ENCODE measurements at places on chromosomes 4 and X. TPM values are rescaled to one million over a fixed set of nuclear protein-coding genes. Genes with fewer than 3 reads are reported as not detected.

- no peak for DNase-seq
These were observed 2375.8 kb upstream of the TENM3 start for GRCh38 chr4:179867300-179867878.

- no peak for DNase-seq
These were observed 19.7 kb downstream of the HTRA3 start for GRCh38 chr4:8289151-8289750.

TMEM128 gene
- 25.7 TPM for total RNA-seq

GRCh38 chr4:163622379-163623035 is 128.0 kb downstream of the TMA16 start:
- DNase-seq = no peak

DNA sequence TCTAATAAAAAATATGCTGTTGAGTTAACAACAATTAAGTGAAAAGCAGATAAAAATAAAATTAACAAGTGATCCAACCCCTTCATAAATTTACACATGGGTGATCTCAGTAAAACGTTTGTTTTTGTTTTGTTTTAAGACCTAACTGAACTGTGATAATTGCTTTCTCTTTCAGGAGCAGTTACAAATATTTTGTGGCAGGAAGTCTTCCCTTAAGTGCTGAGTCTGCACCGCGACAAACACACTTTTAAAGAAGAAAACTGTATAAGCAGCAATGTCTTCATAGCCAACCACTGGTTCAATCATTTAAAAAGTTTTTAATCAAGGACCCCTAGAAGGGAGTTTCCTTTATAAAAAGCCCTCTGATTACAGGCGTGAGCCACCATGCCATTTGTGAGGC is 53.7 kb upstream of the NFKB1 start:
- DNase-seq = no peak

- DNase-seq = no peak
These were observed 71.3 kb upstream of the LDB2 start for GRCh38 chr4:16969696-16970135.

GRCh38 chrX:71000139-71000538 is 68.0 kb downstream of the SNX12 start:
- DNase-seq = no peak

DNA sequence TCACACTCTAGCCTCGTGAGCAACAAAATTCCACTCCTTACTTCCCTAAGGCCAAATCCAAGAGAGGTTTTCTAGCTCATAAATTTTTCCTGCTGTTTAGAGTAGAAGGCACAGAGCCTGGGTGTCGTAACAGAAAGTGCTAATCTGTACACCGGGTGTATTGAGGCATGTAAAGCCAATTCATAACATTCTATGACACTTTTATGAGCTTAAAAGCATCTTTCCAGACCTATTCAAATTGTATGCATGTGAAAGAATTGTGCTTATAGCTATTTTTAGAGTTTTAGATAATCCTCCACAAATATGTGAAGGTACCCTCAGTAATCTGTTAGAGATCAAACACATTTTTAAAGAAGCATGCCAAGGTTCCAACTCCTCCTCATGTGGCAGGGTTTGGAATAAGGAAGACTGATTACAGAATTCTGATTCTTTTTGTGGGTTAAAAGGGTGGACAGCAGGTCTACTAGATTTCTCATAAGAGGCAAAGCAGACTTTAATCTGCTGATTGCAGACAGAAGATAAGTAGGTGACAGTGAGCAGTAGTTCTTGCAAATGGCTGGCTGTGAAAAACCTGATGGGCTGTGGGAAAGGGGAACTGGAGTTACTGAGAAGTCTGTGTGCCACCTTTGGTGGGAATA is 25.5 kb upstream of the LRCH2 start:
- DNase-seq = no peak

Measured in osteocyte (in vitro differentiated cells).